Cerebellar nuclear complex (tissue), 1 donor: ENCODE measurements at places on chromosomes 1 and 21.

DNA sequence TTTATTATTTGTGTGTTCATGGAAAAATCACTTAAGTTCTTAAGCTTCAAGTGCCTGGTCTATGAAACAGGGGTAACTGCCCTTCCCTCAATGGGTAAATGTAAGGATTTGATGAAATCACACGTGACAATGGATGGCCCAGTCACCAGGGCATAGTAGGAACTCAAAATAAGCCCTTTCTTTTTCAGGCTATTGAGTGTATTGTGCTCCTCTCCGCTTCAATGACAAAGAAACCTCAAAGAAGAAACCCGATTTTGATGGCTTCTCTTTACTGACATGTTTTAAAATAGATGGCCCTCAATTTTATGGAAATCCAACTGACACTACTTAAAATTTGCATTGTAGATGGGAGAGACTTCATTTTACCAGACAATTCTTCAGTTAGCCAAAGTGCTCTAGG, 543.5 kb downstream of the OMA1 start:
- no peak for DNase-seq

GRCh38 chr1:119626011-119626545, 22.0 kb downstream of the ZNF697 start:
- DNase-seq, result no peak

GRCh38 chr1:111512931-111513330, 9.5 kb upstream of the ADORA3 start:
- DNase-seq, result no peak

DNA sequence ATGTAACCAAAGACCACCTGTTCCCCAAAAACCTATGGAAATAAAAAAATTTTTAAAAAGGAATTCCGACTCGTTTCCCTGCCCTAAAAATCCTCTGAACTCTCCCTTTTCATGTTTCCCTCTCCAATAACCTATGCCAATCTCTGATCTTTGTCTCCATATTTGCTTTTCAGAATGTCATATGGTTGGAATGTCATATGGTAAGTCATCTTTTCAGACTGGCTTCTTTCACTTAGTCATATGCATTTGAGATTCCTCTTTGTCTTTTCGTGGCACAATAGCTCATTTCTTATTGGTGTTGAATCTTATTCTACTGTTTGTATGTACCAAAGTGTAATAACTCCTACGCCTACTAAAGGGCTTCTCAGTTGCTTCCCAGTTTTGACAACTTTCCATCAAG, 117.5 kb downstream of the BACH1 start:
- no peak for DNase-seq
